ENCODE measurements at places on chromosomes 5 and 9.

DNA sequence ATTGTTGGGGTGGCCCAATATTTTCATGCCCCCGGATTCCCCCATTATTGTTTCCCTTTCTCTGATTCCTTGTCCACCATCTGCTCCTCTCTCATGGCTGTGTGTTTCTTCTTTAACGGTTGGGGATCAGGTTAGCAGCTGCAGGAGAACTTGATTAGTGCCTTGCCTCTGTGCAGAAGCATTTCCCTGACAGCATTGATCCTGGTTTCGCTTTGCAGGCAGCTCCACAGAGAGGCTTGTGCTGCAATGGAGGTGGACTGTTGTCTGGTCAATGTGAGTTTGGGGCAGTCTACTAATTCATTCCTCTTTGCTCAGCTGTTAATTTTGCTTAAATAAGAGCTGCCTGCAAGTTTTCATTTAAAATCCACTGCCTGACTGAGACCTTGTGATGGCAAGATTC is 32.5 kb upstream of the SSBP2 start:
- DNase-seq, result no peak

DNA sequence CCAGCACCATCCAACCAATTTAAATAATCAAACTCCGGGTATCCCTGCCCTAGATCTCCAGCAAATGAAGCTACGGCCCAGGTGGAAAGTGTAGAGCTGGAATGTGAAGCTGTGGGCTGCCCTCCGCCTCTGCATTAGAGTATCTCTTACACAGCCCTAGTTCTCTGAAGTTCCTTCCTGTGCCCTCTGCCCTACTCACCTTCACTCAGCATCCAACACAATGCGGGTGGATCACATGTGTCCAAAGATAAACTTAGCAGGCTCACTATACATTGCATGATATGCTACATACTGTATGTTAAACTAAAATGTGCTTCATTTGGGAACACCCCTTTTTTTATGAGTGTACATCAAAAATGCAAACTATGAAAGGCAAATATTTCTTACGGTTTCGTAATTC is 70.0 kb upstream of the RAD23B start:
- DNase-seq, result no peak

- no peak for DNase-seq
These were observed 181.9 kb upstream of the TBCA start for GRCh38 chr5:77957931-77958521.

- no peak for DNase-seq
These were observed 27.6 kb downstream of the RAPGEF1 start for GRCh38 chr9:131712151-131712716.

DNA sequence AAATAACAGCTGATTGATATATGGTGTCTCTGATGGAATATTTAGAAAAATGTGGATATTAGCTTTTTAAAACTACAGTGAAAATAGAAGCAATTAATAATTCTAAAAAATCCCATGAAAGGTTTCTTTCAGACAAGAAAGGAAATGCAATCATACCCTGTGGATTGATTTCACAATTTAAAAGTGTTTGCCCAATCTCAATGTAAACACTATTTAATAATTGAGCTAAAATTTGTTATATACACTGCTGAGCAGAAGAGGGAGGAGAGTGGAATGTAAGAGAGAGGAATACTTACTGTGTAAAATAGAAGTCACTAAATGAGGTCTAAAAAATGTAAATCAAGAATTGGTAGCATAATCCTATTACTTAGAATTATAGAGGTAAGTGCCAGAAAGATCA is 76.9 kb downstream of the FEM1C start:
- DNase-seq, result no peak

GRCh38 chr5:113017881-113018635 is 41.5 kb downstream of the DCP2 start:
- DNase-seq, result no peak

- no peak for DNase-seq
These were observed 906.3 kb upstream of the DMAC1 start for GRCh38 chr9:8705861-8706260.

GRCh38 chr5:163916861-163917260 is 411.4 kb downstream of the MAT2B start:
- DNase-seq, result no peak

- DNase-seq, result no peak
These were observed 111.5 kb downstream of the ICE1 start for GRCh38 chr5:5533927-5534326.

- DNase-seq, result no peak
These were observed 35.6 kb downstream of the SLC30A5 start for GRCh38 chr5:69129413-69129812.

GRCh38 chr5:144206141-144206540 is 35.5 kb downstream of the KCTD16 start:
- no peak for DNase-seq

DNA sequence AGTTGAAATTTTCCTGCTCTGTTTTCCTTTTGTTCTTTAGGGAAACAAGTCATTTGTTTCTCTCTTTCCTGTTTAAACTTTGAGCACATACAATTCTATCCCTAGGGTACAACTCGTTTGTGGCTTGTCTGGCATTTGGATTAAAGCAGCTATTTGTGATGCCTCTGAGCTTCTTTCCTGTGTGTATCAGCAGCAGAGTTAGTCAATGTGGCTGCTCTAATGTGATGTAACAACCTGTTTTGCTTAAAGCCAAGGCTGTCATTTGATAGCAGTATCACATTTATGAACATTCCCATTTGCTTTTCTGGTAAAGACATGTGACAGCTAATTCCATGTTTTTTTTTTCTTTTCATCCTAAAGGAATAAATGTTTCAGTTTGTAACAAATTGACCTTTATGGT is 314.3 kb upstream of the CHD1 start:
- DNase-seq, result no peak

DNA sequence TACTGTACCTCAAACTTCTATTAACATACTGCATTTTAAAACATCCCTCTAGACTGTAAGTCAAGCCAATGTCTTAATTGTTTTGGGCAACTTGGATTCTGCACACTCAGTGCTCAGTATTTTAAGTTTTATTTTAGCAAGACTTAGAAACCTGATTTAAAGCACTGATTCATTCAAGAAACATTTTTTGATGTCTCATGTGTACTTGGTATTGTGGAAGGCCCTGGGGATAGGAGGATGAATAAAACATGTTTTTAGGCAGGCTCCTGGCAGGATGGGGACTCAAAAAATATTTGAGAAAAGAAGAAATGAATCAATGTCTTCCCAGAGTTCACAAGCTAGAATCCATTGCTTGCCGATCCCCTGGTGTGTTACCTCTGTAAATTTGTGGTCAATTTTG is 334.0 kb upstream of the PUM3 start:
- no peak for DNase-seq

DNA sequence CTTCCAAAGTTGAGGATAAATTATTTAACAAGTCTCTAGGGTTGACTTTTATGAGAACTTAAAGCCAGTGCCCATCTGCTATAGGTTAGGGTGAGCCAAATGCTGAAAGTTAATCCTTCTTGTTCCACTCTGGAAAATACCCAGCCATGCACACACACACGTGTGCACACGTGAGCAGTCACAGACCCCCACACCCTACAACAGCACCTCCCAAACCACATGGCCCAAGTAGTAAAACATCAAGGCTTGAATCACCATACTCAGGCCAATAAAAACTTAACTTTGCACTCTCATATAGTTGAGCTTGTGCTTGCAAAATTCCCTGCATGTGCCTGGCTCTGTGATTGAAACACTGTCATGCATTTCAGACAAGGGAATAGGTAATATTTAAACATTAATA is 467.6 kb downstream of the ARHGEF28 start:
- DNase-seq, result peak; percentile 66

- DNase-seq, result no peak
These were observed 108.5 kb downstream of the ARHGAP26 start for GRCh38 chr5:142878638-142879037.

DNA sequence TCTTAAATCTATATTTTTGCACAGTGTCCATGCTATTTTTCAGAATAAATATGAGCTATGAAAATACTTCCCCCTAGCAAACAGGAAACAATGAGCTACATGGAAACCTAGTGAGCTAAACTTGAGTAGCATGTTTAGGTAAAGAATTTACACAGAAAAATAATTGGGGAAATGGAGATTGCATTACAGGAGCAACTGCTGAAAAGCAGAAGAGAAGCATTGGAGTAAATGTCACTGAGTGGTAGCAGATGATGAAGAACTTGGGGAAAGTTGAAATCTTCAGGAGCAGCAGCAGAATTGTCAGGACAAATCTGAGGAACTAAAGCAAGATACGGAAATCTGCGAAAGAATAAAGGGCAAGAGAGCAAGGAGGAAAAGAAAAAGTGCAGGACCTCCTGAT is 610.3 kb downstream of the TLE1 start:
- no peak for DNase-seq

- DNase-seq, result no peak
These were observed 142.6 kb upstream of the KLF4 start for GRCh38 chr9:107632216-107632615.

DNA sequence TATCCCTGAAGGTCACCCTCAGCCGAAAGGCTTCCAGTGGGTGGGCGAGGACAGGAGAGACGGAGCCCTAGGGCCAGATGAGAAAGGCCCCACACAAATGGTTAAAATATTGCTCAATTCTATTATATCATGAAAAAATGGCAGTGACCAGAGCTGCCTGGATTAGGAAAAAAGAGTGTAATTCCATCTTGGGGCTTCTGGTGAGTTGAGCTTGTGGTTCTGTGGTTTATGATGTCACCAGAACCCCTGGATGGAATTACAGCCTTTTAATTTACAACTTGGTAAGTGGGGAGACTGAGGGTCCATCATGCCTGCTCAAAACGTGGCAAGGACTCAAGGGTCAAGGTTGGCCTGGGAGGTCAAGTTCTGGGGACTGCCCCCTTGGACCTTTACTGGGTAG is 55.5 kb upstream of the STC2 start:
- DNase-seq, result no peak

- no peak for DNase-seq
These were observed 19.7 kb upstream of the ARHGEF28 start for GRCh38 chr5:73606206-73606753.

GRCh38 chr5:171924493-171925122 is 81.8 kb downstream of the FBXW11 start:
- no peak for DNase-seq

- no peak for DNase-seq
These were observed 12.1 kb upstream of the POC5 start for GRCh38 chr5:75729321-75729720.

- no peak for DNase-seq
These were observed 1.2 kb downstream of the G3BP1 start for GRCh38 chr5:151772846-151773561.

DNA sequence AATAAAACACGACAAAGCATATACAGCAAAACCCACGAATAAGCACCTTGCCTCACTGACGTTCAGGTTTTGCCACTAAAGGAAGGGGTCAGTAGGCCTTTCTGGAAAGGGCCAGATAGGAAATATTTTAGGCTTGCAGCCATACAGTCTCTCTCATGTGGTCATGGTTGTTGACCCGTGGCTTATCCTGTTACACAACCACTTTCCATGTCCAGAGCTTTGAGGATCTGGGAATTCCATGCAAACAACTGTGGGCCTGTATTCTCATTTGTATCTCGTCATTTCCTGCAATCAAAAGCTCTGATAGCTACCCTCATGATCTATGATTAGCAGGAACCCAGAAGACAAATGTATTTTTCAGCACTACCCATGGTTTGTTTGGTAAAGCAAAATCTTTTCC is 108.3 kb downstream of the DRD1 start:
- no peak for DNase-seq

GRCh38 chr5:148387325-148387724 is 3.6 kb downstream of the FBXO38 start:
- DNase-seq, result no peak

DNA sequence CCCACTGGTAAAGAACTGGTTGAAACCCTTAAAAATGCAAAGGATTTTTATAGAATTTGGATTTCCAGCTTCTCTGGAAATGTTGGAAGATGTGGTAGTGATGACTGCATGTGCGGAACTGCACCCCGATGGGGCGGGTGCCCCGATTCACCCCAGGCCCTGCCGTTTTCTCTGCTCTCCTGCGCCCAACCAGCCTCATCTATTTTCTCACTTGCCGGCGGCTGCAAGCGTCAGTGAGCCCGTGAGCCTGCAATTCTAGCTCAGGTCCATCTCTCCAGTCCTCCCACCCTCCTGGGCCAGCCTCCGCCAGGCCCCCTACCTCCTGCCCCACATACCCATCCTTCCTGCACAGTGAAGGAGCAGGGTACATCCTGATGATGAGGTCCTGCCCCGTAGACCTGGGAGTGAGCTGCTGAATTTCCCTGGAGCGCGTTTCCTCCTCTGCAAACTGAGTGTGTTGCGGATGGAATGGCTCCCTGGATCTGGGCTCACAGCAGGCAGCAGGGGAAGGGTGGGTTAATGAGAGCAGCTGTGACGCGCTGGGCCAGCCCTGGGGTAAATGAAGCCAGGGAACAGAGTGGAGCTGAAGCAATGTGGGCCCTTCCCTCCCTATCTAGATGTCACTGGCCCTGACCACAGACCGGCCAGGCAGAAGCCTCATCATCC is 45.9 kb upstream of the PHYKPL start:
- no peak for DNase-seq

GRCh38 chr9:113998114-113998513 is 80.0 kb downstream of the AMBP start:
- no peak for DNase-seq

- no peak for DNase-seq
These were observed 19.2 kb upstream of the F2RL1 start for GRCh38 chr5:76799588-76799987.

DNA sequence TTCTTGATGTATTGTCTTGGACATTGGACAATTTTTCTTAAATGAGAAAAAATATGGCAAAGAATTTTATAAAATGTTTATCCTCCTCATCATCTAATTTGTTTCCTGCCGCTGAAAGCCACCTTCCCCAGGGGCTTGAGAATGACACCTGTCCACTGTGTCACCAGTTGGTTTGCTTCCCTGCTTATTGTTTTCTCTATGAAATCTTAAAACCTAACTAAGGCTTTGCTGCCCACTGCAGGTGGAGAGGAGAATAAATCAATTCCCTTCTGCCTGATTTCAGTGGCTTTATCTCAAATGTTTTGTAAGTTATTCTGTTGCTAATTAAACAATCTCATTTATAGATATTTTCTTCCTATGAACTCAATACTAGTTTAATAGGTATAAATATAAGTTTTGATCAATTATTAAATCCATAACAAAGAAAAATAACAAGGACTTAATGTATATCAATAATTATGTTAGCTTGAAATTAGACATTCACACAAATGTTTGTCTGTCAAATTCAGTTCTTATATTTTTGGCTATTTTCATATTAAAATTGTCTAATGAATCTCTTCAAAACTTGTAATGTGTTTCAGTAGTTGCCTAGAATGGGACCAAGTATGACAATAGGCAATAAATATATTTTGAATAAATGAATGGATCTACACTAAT is 822.5 kb downstream of the PTPRD start:
- peak; percentile 75 for DNase-seq

DNA sequence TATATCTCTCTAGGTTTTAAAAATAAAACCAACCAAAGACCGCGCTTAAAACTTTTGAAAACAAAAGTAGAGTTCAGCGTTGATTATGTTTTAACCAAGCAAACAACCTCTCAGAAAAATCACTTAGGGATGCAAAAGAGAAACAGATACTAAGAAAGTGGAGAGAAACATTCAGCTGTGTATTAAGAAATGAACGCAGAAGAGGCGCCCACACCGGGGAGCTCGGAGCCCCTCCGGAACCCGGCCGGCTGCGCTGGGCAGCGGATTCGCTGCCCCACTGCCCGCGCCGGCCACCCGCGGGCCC is 1.4 kb downstream of the PITX1 start:
- no peak for DNase-seq

GRCh38 chr9:116303270-116303669 is 149.7 kb downstream of the PAPPA start:
- DNase-seq, result no peak

- DNase-seq, result no peak
These were observed 1.8 kb downstream of the FGF10 start for GRCh38 chr5:44387406-44387805.
